AG09309 (cell line): ENCODE measurements at places on chromosomes 7 and 10.
A peak's percentile ranks its signal among the peaks of the same experiment; 100 is the strongest.

GRCh38 chr10:78588194-78588811 is 480.5 kb upstream of the ZMIZ1 start:
- peak; percentile 20 for DNase-seq

- no peak for DNase-seq
Observed at GRCh38 chr10:124619802-124620490, 124.2 kb downstream of the FAM53B start.

GRCh38 chr7:94109556-94109955 is 105.4 kb upstream of the BET1 start:
- DNase-seq: no peak

- no peak for DNase-seq
Observed at GRCh38 chr7:48518092-48518491, 346.8 kb downstream of the ABCA13 start.

DNA sequence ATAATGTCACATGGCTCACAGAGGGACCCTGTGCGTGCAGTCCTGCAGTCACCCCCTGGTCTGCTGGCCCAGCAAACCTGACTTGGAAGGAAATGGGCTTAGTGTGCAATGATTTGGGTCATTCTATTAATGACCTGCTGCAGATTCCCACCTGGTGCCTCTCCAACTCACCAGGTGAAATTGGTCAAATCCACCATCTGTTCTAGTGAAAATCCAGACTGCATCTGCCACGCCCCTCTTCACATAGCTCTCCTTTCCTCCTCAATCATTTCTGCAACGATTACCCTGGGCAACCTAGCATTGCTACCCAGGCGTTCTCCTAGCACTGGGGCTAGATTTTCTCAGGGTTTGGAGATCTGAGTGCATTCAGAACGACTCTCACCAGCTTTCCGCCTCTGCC is 29.4 kb downstream of the SRRM3 start:
- DNase-seq: no peak

DNA sequence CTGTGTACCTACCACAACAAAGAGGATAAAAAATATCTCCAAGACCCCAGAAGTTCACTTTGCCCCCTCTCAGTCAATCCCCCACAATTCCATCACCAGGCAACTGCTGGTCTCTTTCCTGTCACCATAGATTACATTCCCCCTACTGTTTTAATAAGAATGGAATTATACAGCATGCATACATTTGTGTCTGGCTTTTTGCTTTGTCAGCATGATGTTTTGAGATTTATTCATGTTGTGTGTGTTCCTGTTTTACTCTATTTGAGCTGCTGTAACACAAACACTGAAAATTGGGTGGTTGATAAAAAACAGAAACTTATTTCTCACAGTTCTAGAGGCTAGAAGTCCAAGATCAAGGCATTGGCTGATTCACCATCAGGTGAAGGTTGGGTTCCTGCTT is 214.5 kb upstream of the IGFBP3 start:
- no peak for DNase-seq

GRCh38 chr10:98425511-98426352 is 10.8 kb upstream of the PYROXD2 start:
- no peak for DNase-seq

DNA sequence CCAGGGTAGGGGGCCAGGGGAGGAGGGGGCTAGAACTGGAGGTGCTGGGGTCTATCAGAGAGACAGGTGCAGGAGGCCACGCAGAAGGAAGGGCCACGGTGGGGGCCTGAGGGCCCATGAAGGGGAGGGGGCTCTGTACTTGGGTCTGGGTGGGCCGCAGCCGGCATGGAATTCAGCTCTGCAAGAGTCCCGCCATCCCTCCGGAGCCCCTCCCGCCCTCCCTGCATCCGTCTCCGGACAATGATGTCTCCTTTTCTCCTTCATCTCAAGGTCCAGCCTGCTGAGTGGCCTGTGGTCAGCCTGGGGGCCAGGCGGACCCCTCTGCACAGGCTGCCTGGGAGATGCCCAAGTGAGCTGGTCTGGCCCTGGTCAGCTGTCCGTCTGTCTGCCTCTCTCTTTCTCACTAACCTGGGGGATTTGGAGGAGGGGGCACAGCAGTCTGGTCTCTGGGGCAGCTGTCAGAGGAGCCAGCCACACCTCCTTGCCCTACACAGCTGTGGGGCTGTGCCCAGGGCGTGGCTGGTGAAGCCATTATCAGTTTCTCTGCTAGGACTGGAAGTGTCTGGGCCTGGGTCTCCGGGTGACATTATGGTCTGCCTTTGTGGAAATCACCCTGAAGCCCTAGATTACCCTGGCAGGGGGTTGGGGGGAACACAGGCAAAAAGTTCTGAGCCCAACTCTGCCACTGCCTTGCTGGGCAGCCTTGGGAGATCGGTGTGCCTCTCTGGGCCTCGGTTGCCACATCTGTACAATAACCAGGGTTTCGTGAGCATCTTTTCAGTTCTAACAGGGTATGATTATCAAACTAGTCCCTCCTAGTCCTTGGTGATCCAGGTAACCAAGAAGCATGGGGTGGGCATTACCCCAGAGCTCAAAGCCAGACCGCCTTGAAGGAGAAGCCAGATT is 19.0 kb upstream of the HSPB1 start:
- DNase-seq: no peak

GRCh38 chr10:102555781-102556328 is 52.1 kb downstream of the SUFU start:
- DNase-seq: no peak

DNA sequence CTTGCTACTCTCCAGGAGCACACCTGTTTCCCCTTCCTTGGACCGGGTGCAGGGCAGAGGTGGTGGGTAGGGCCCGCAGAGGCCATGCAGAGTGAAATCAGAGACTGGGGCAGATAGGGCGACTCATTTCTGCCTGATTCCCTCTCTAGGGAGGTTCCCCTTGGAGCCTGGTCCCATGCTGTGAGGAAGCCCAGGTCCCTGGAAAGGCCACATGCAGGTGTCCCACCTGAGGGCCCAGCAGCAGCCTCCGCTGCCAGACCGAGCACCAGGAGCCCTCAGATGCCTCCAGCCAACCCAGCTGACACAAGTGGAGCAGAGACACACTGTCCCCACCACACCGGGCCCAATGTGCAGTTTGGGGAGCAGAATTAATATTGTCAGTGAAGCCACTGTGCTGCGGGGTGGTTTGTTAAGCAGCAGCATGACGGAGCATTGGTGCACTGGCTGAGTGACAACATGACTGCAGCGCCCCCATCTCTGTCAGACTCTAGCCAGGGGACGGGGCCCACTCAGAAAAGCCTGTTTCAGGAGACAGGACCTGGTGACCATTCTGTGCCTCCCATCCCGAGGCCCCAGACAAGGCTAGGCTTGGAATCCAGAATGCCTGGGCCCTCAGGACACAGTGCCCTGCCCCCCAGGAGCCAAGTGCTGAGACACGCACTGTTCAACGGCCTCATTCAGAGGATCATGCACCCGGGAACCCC is 30.4 kb upstream of the RET start:
- no peak for DNase-seq

DNA sequence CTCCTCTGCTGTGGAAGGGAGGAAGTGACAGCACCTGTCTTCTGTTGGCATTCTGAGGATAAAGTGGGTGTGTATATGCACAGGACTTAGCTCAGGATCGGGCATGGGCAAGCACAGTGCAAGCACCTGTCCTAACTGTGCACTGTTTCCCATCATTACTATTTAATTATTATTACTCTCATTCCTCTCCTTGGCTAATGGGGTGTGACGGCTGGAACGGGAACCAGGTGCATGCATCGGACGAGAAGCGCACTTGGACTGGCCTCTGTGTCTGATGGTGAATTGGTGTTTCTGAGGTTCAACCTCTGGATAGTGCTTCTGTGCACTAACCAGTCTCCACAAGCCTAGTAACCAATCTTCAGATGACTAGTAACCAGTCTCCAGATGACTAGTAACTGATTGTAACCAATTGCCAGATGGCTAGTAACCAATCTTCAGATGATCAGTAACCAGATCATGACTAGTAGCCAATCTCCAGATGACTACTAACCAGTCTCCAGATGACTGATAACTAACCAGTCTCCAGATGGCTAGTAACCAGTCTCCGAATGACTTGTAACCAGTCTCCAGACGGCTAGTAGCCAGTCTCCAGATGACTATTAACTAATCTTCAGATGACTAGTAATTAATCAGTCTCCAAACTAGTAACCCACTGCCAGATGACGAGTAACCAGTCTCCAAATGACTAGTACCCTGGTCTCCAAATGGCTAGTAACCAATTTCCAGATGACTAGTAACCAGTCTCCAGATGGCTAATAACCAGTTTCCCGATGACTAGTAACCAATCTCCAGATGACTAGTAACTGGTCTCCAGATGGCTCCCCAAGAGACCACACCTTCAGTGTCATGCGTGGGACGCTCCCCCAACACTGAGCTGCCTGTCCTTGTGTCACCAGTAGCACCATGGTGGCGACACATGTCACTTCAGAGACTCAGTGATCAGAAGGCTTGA is 85.8 kb downstream of the PAXIP1 start:
- no peak for DNase-seq

DNA sequence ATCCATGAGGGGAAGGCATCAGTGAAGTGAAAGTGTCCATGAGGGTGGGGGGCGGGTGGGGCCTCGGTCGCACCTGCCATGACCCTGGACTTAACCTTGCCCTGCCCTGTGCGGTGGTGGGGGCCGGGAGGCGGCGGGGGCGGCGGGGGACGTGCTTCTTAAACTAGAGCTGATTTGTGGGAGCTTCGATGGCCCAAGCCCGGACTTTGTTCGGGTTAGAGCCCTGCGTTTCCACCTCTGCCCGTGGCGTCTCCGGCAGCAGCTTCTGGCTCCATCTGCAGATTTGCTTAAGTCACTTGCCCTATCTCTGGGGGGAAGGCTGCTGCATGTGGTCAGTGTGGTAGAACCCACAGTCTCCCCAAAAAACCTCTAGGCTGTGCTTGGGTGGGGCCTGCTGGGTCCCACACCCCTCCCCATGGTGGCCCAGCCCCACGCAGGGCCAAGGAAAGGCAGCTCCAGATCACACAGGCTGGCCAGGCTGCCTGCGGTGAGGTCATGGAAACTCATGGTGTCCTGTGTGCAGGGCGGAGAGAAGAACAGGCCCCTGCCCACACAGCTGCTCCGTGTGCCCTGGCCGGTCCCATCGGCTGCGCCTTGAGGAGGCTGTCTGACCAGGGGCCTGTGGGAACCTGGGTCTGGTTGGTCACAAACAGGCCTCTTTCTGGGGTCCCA is 93.2 kb downstream of the INPP5A start:
- no peak for DNase-seq

DNA sequence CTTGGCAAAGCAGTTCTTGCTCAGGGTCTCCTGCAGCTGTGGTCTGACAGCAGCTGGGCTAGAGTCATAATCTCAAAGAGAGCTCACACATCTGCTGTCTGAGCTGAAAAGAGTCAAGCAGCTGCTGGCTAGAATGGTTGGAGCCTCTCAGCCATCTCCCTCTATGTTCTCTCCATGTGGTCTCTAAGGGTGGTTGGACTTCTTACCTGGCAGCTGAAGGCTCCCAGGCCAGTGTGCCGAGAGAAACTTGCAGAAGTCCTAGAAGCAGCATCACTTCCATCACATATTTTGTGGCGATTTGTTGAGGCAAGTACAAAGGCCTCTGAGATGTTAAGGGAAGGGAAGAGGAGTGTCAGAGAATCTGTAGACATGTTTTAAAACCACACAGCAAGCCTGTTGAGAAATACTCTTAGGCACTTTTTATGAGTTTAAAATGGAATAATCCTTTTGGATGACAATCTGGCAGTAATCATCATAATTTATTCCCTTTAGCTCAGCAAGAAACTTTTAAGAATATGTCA is 93.2 kb downstream of the REEP3 start:
- DNase-seq: peak; percentile 61

- DNase-seq: no peak
Observed at GRCh38 chr7:34806831-34807230, 148.8 kb downstream of the NPSR1 start.

GRCh38 chr10:71911296-71911953 is 52.8 kb upstream of the CHST3 start:
- DNase-seq: no peak

GRCh38 chr10:130464426-130464825 is 328.2 kb downstream of the GLRX3 start:
- DNase-seq: no peak

GRCh38 chr7:5543361-5543760 is 119.7 kb upstream of the TNRC18 start:
- DNase-seq: no peak

DNA sequence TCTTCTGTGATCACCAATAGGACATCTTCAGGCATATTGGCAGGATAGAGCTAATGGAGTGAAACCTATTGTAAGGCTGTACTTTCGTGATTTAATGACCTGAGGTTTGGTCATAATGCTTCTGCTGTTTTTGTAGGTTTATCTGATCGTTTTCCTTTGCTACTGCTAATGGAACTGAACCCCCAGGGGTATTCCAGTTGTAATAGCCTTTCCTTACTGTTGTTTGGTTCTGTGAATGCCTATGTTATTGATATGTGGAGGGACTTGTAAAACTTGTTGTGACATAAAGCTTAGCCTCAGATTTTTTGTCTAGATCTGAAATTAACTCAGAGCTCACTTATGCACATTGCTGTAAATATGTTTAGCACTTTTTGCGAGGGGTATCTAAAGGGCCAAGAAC is 10.9 kb upstream of the VWA2 start:
- DNase-seq: no peak

GRCh38 chr7:144854839-144855424 is 19.1 kb upstream of the TPK1 start:
- no peak for DNase-seq
